Astrocyte (in vitro differentiated cells and primary cell): ENCODE measurements at places on chromosomes 2 and 18.
A peak's percentile ranks its signal among the peaks of the same experiment; 100 is the strongest.

DNA sequence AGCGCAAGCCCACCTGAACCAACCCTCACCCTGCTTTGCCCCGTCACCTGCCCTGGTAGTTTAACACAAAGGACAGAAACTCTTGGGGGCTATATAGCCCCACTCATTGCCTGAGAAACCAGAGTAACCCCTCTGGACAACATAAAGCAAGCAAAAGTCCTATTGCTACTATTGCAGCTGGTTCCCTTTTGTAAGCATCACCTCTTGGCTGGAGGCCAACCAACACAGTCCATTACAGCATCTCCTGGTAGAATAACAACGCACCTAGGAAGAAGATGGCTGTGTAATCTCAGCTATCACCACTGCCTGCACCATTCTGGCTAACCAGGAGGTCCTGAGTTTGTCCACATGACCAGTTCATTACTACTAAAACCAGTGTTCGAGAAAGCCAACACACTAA is 36.4 kb downstream of the FLACC1 start:
- DNase-seq = no peak

- peak; percentile 27 for DNase-seq
Measured at GRCh38 chr2:25673300-25674076, at the start of gene DTNB. Gene DTNB (minus strand): TSS chr2:25673577. CDS start chr2:25652660, 20,917 bp downstream.

DNA sequence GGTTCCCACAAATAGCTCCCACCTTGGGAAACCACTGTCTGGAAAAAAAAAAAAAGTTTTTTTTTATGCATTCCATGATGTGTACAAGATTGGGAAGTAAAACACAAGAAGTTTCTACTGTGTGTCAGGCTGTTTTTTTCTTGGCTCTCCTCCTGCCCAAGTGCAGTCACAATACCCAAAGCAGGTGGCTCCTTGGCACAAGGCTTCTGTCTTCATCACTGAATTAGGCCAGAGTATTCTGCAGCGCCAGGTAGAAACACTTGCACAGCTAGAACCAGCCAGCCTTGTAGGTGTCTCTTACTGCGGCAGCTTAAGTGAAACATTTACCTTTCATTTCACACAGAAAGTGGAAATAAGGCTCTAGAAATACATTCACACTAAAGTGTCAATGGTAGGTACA is 23.8 kb upstream of the MAL start:
- DNase-seq = no peak

- no peak for DNase-seq
Measured at GRCh38 chr2:71064754-71065621, 3.5 kb upstream of the NAGK start.

- no peak for DNase-seq
Measured at GRCh38 chr18:6488956-6489355, 74.2 kb upstream of the L3MBTL4 start.

DNA sequence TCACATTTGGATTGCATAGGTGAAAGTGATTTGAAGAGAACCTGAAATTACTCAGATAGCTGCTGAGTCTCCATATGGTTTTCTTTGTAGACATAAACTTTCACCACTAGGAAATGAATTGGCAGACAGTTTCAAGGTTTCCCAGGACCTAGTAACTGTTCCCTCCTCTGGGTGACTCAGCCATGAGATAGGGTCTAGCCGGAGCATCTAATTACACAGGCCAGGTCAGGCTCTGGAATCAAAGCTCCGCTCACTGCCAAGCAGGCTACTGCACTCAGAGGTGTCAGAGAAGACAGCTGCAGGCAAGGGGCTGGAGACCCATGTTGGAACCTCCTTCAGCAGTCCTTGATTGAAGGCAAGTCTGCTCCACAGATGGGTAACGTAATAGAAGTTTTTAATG is 429.2 kb downstream of the TNS1 start:
- peak; percentile 78 for DNase-seq

- no peak for DNase-seq
Measured at GRCh38 chr18:23539911-23540525, 36.7 kb downstream of the RMC1 start.

GRCh38 chr18:46649071-46649862 is 7.8 kb downstream of the LOXHD1 start:
- DNase-seq = no peak

DNA sequence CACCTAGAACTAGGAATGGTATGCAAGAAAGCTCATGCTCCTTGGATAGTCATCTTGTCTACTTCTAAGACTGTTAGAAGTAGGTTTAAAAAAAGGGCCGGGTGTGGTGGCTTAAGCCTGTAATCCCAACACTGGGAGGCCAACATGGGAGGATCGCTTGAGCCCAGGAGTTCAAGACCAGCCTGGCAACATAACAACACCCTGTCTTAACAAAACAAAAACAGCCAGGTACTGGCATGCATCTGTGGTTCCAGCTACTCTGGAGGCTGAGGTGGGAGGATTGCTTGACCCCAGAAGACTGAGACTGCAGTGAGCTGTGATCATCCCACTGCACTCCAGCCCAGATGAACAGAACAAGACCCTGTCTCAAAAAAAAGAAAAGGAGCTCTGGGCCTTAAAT is 19.9 kb downstream of the PNO1 start:
- no peak for DNase-seq

DNA sequence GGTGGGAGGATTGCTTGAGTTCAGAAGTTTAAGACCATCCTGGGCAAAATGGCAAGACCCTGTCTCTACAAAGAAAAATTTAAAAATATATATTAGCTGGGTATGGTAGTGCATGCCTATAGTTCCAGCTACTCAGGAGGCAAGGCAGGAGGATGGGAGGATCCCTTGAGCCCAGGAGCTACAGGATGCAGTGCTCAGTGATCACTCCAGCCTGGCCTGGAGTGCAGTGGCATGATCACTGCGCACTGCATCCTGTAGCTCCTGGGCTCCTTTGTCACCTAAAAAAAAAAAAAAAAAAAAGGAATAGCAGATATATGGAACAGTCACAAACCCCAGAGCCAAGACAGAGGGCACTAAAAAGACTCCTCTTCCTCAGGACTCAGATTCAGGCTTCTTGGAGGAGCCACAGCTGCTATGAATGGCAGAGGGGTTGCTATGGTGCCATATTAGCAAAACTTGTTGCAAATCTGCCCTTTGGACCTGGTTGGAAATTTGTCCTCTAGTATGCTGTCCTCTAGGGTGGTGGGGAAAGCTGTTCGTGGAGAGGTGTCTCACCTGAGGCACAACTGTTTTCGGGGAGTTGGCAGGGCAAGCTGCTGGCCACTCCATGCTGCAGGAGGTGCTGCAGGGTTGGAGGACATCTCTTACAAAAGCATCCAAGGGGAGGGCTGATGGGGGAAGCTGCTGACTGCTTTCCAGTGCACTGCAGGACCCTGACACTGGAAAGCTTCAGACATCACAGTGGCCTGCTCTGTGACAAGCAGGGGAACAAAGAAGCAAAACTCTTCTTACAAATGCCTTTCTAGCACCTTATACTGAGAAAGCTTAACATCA is 22.7 kb downstream of the CYP20A1 start:
- no peak for DNase-seq

DNA sequence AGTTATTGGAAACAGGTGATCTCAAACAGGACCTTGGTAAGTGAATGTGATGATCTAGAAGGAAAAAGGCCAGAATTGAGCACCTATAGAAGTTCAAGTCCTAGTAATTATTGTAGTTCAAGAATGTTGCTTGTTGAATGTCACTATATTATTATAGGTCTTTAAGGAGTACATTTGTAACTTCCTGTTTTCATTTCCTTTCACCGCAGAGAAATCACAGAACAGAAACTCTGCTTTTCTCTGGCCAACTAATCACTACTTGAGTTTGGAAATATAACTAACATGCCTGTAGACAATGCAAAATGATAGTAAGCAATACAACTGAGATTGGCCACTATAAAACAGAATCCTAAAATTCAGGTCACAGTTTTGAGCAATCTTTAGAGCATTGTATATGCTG is 61.8 kb upstream of the EFEMP1 start:
- DNase-seq = no peak

GRCh38 chr2:102315921-102316320 is 4.6 kb downstream of the IL1RL1 start:
- no peak for DNase-seq
